Esophagus squamous epithelium (tissue), 5 donors: ENCODE measurements at places on chromosomes 12 and 14. TPM values are rescaled to one million over a fixed set of nuclear protein-coding genes. Genes with fewer than 3 reads are reported as not detected.

KRT6C gene
- 2,251 TPM for total RNA-seq

NRIP2 gene
- not detected for total RNA-seq

CIDEB gene
- 41.4 TPM for total RNA-seq

KCNC2 gene
- not detected for total RNA-seq

CD163L1 gene
- 1.5 TPM for total RNA-seq

C12orf50 gene
- total RNA-seq, result not detected

IL31 gene
- total RNA-seq, result not detected

BEST3 gene
- not detected for total RNA-seq

DIO2 gene
- 142 TPM for total RNA-seq

SIX4 gene
- 0.53 TPM for total RNA-seq

KITLG gene
- total RNA-seq, result 19.1 TPM

AGAP2 gene
- total RNA-seq, result 1.4 TPM

RABGGTA gene
- 78.1 TPM for total RNA-seq

RCOR1 gene
- total RNA-seq, result 25.6 TPM

TMEM106C gene
- total RNA-seq, result 63.4 TPM

TMEM179 gene
- not detected for total RNA-seq

TEX52 gene
- total RNA-seq, result not detected

CCDC177 gene
- total RNA-seq, result not detected

MYF6 gene
- not detected for total RNA-seq
